ENCODE measurements at places on chromosomes 2 and 18.
A peak's percentile ranks its signal among the peaks of the same experiment; 100 is the strongest.

GRCh38 chr2:26562811-26563645 is 78.1 kb downstream of the CIB4 start:
- no peak for DNase-seq

DNA sequence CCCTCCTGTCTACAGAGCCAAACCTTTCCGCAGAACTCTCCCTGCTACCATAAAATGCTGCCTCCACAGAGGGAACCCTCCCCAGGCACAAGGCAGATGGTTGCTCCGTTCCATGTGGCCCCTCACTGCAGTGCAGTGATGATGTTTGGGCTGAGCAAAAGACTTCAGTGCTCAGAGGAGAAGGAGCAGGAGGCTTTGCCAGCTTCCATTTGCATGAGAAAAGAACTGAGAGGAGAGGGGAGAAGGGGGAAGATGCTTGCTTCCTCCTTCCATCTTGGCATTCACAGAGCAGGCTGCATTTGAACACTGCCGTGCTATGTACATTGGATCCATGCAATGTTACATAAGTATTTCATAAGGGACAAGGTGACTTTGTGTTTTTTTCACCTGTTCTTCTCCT is 46.6 kb upstream of the TMEM200C start:
- no peak for DNase-seq

- DNase-seq: no peak
Measured at GRCh38 chr2:58571181-58571852, 330.2 kb upstream of the FANCL start.

GRCh38 chr18:62165583-62165982 is 21.3 kb downstream of the PIGN start:
- DNase-seq: no peak

DNA sequence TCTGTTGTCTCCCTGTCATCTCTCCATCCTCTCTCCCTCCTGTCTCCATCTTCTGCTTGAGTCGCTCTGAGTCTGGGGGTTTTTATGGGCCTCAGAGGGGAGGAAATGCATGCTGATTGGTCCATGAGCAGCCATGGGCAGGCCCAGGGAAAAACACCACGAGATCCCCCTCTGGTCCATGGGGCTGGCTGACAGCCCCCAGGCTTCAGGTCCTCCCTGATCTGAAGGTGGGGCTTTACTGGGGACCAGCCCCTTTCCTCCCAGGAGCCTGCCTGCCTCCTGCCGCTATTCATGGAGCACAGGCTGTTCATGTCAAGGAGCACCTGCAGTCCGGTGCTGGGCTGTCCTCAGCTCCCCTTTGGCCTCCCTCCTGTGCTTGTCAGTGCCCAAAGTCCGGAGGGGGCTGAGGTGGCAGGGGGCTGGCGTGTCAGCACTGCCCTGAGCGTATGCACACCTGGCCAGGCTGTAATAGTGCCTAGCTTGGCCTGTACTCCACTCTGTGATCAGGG is 59.6 kb upstream of the DLX2 start:
- DNase-seq: no peak

- DNase-seq: no peak
Measured at GRCh38 chr2:69046221-69046662, 33.3 kb downstream of the ANTXR1 start.

- DNase-seq: no peak
Measured at GRCh38 chr18:57659460-57660102, 37.9 kb upstream of the NARS1 start.

DNA sequence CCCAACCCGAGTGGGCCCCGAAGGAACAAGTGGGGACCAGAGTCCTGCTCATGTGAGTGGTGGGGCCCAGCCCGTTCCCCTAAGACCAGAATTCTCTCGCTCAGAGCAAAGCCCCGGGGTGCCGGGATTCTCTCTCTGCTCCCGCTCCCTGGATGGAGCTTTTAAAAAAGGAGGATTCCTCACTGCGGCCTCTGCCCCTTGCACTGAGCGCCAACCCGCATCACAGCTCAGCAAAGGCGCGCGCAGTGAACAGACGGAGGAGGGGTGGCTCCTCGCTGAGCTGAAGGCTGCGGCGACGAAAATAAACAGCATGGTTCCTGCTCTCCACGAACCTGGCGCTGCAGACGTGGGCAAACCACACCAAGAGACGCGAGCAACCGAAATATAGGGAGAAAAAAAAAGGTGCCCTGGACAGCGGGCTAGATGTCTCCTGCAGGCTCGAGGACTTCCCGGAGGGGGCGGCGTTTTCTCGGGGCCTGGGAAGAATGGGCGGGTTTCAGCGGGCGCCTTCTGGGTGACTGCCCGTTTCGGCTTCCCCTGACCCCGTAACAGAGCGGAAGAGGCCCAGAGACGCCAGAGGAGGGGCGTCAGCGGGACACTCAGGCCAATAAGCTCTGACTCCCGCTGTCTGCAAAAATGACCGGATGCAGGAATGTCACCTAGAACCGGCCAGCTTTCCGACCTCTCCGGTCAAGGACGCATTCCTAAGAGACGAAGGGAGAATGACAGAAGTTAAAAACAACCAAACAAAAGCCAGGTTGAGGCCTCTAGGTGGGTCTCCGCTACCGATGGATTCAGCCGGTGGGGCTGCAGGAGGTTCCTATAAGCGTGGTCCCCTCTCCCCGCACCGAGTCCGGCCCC is 819 bp upstream of the KLF11 start:
- DNase-seq: peak; percentile 84

DNA sequence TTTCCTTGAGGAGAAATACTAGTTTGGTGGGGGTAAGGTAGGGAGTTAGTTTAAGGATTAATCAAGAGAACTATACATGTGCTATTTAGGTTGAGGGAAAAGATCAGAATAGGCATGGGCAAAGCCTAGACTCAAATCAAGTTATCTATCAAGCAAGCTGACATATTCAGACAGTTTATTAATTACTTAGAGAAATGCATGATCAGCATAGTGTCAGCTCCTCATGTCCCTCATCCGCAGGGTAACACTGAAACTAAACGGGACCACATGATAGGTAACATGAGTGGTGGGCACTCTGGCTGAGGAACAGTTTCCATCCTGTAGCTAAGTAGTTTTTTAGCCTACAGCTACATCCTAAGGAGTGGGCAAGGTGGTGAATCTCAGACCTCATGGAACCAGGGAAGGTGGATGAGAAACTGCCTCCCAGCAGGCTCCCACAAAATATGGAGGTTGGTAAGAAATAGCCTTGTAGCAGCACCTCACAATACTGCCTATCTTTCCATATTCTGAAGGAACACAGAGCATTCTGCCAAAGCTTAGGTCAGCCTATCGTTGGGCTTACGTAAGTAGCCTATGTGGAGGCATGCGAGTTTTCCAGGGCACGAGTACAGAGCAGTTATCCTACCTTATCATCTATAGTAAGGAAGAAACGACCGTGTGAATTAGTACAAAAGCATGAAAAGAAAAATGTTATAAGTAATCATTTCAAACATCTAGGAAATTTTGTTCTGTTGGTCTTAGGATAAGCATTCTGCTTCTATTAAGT is 18.4 kb downstream of the ZC3H6 start:
- DNase-seq: no peak

GRCh38 chr18:70553936-70554260 is 265.1 kb downstream of the SOCS6 start:
- no peak for DNase-seq

GRCh38 chr2:217652761-217653639 is 349.8 kb downstream of the TNS1 start:
- DNase-seq: peak; percentile 60

DNA sequence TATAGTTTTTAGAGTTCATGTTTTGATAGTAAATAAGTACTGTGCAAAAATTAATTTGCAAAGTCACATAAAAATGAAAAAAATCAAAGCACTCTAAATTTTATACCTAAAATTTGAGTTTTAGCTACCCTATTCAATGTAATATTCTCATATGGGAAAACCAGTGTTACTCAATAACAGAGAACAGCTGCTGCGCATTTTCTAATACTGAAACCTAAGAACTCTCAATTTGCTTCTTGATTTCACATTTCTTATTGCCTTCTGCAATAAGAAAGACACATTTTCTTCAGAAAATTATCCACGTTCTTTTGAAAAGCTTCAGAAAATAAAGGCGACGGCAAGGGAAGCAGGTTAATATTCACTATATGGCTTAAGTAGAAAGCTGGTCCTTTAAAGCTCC is 199.1 kb upstream of the CCDC150 start:
- DNase-seq: no peak

- no peak for DNase-seq
Measured at GRCh38 chr18:62614494-62614893, 91.7 kb downstream of the ZCCHC2 start.

DNA sequence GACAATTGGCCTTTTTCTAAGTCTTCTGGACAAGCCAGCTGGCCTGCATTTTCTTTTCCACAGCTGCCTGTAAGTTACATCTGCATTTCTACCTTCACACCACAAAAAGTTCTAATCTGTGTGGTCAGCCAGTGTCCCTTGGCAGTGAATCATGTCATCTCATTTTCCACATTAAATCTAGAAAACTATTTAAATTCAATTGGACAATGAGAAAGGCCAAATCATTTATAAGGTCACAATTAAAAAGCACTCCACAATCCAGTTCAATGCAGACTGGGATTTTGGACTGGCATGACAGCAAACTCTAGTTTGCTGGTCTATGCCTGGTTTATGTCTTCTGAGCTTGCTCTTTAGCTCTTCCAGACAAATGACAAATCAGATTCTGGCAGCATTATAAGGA is 494.2 kb upstream of the SPHKAP start:
- DNase-seq: no peak

DNA sequence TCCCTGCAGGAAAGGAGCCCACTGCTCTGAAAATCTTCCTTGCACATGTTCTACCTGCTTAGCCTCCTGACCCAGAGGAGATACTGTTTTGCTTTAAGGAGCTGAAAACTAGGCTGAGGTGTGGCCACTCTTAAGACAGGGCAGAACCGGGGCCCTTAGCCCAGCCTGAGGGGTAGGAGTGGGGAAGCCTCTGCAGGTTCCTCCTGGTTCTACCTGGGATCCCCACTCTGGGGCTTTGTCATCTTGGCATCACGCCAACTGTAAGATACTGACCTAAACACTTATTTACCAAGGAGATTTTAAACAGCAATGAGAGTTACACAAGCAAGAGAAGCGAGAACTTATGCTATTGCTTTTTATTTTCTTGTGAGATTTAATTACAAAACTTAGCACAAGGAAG is 86.9 kb downstream of the KCTD1 start:
- DNase-seq: no peak

DNA sequence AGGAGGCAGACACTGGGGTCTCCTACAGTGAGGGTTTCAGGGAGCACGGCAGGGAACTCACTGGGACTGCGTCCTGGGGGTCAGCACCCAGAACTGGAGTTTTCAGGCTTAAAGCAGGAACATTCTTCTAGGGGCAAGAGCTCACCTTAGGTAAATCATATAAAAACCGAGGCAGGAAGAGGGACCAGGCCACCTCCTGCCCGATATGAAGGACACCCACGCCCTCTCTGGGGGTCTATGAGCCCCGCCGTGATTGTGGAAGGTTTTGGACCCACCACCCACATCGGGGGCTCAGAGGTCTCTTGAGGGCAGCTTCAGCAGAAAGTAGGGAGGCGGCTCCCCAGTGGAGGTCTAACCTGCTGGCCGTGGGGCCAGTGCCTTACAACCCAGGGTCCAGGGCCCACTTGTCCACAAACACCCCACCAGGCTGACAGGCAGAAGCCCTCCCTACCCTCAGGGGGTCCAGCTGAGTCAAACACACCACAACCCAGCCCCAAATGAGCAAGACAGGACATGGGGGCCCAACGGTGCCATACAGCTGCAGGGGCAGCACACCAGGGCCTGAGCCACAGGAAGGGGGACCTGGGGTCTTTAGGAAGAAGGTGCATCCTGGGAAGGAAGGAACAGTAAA is 25.3 kb downstream of the CROCC2 start:
- DNase-seq: no peak

DNA sequence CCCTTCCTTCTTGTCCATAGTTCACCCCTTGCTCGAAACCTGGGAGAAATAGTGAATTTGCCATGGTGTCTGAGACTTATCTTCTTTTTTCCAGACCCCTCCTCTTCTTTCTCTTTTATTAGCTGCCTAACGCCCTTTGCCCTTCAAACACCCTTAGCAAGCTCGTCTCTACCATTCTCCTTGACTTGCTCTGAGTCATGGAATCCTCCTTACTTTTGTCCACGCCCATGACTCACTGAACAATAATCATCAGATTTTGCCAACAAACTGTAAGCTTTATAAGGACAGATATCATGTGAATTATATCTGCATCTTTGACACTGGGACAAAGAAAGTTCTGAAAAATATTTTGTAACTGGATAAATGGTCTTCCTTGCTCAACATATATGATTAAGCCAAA is 67.1 kb upstream of the CNTNAP5 start:
- no peak for DNase-seq

GRCh38 chr2:159272156-159272555 is 14.3 kb downstream of the WDSUB1 start:
- no peak for DNase-seq

DNA sequence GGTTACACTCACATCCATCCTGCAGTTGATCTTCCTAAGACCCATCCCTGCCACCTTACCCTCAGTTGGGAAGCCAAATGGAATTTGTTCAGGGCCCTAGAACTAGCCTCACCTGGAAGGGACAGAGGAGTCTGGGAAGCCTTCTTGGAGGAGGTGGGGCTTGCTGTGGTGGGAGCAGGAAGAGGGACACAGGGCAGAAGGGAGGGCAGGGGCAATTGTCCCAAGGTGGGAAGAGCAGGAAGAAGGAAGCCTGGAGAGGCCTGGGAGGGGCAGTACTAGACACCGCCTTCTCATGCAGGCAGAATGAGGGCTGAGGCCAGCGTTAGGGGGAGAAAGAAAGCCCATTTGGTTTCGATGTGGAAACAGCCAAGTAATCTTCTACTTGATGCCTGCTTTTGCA is 34.1 kb upstream of the ASPRV1 start:
- DNase-seq: no peak

DNA sequence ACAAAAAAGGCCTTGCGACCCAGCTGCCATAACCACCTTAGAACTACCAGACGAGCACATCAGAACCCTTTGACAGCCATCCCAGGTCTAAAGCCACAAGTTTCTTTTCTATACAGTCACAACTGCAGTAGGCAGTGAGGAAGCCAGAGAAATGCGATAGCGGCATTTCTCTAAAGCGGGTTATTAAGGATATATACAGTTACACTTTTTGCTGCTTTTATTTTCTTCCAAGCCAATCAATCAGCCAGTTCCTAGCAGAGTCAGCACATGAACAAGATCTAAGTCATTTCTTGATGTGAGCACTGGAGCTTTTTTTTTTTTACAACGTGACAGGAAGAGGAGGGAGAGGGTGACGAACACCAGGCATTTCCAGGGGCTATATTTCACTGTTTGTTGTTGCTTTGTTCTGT is 48.8 kb downstream of the FEZ2 start:
- DNase-seq: no peak

DNA sequence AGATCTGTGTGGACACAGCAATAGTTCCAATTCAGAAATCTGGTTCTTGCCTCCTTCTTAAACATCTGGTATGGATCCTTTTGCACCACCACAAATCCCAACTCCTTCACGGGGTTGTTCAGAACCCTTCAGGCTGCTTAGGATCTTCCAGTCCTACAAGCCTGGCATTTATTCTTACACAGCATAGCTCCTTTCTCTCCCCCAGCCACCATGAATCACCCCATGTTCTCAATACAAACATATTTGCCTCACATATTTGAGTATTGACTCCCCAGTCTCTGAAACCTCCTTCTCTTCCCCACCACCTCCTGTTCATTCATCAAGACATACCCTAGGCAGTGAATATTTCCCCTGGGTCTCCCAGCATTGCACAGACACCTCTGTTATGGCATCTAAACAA is 155.2 kb downstream of the ALK start:
- DNase-seq: no peak

Data from ovary (tissue), 10 donors.